ENCODE measurements at places on chromosomes 2 and 18.

DNA sequence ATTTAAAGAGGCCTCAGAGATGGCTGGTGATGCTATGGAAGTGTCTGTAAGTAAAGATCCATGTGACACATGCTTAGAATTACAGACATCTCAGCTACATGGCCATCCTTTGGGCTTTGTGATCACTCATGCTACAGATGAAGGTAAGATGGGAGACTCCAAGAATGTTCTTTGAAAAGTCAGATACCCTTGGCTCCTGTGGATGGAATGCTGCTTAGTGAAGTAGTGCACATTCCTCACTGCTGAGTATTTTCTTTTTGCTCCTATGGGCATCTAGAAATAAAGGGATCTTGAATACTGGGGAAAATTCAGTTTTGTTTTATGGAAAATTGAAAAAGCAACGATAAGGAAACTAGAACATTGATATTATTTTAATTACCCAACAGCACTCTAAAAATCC, 55.2 kb upstream of the REV1 start:
- H3K4me3 ChIP-seq = no peak overlapping the region
- DNase-seq = no peak
- H3K27ac ChIP-seq = no peak overlapping the region
- no peaks in the 10 kb centered on the region for H3K36me3 ChIP-seq

DNA sequence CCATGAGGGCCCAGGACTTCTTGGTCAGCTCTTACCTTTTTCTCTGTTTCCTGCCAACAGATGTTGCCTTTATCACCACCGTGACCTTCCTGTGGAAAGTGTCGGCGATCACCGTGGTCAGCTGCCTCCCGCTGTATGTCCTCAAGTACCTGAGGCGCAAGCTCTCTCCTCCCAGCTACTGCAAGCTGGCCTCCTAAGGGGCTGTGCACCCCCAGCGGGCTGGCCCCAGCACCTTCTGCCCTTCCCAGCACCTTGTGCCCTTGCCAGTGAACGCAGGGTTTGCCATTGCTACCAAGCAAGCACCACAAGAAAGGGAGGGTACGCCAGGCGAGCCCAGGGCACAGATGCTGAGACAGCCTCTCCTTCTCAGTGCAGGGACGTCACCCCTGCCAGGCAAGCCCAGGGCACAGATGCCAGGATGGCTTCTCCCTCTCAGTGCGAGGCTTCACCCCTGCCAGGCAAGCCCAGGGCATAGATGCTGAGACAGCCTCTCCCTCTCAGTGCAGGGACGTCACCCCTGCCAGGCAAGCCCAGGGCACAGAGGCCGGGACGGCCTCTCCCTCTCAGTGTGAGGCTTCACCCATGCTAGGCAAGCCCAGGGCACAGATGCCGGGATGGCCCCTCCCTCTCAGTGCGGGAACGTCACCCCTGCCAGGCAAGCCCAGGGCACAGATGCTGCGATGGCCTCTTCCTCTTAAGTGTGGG, 18.4 kb upstream of the NFATC1 start:
- H3K36me3 ChIP-seq = no peaks in the 10 kb centered on the region
- no peaks in the 10 kb centered on the region for H3K27me3 ChIP-seq
- peaks cover 2% of the 10 kb centered on the region for H3K4me1 ChIP-seq
- no peak for DNase-seq
- H3K27ac ChIP-seq = no peak overlapping the region
- H3K4me3 ChIP-seq = no peak overlapping the region

DNA sequence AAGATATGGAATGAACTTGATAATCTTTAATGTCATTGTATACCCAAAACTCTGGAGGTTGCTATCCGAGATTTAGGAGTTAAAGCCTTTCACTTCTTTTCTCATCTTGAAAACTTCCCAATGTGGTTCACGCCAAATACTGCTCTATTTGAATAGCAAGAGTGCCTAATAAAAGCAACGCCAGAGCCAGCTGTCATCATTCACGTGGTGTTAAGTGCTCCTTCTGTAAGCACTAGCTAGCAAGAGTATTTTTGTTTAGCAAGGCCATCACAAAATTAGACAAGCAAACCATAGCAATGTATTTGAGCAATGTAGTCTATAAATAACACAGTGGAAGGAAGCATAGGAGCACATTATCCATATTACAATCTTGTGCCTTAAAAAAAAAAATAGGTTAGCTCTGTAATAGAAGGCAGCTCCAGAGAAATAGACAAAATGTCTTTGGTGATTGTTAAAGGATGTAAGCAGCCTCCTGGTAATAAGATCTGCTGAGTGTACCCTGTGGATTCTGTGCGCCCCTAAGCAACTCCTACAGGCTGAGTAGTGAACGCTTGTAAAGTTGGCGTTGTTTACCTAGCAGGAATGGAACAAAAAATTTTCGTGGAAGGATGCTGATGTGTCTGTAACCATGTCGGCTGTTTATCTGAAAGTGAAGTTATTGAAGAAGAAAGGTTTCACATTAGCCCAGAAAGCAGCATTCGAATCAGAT, 518.0 kb downstream of the CNTNAP5 start:
- DNase-seq = no peak
- no peaks in the 10 kb centered on the region for H3K4me1 ChIP-seq
- H3K36me3 ChIP-seq = no peaks in the 10 kb centered on the region
- H3K4me3 ChIP-seq = no peak overlapping the region

GRCh38 chr2:61604433-61604832, 66.3 kb upstream of the XPO1 start:
- no peaks in the 10 kb centered on the region for H3K27me3 ChIP-seq
- H3K4me3 ChIP-seq = no peak overlapping the region
- H3K36me3 ChIP-seq = no peaks in the 10 kb centered on the region
- no peak overlapping the region for H3K27ac ChIP-seq

DNA sequence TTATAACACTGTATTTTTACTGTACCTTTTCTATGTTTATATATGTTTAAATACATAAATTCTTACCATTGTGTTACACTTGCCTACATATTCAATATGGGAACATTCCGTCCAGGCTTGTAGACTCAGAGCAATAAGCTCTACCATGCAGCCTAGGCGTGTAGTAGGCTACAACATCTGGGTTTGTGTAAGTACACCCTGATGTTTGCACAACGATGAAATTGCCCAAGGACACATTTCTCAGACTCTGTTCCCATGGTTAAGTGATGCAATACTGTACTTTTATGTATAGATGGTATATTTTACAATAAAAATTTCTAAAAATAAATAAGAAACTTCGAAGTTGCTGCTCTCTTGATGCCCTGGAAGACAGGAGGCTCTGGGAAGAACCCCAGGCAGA, 38.4 kb downstream of the YPEL5 start:
- H3K4me3 ChIP-seq = no peak overlapping the region
- no peaks in the 10 kb centered on the region for H3K4me1 ChIP-seq
- H3K27me3 ChIP-seq = no peaks in the 10 kb centered on the region
- no peak for DNase-seq

DNA sequence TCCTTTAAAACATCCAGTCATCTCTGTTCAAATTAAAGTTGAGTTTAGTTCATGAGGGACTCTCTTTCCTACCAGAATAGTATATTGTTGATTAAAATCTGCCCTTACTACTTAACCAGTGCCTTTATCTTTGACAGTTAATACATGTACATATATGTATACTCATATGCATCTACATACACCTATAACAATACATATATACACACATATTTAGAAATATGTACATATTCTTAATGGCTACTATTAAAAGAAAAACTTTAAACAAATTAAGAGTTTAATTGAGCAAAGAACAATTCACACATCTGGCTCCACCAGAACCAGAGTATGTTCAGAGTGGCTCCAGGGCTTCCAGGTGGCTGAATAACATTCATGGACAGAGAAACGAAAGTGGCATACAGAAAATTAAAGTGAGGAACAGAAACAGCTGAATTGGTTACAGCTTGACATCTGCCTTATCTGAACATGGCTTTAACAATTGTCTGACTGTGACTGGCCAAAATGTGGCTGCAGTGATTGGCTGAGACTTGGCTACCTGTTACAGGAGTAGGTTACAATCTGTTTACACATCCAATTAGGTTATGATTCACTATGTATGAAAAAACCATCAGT, 38.8 kb downstream of the ZNF519 start:
- no peaks in the 10 kb centered on the region for H3K27me3 ChIP-seq
- H3K27ac ChIP-seq = no peak overlapping the region
- no peak for DNase-seq

GRCh38 chr2:45167920-45168629, 158.8 kb upstream of the SIX2 start:
- H3K27me3 ChIP-seq = no peaks in the 10 kb centered on the region
- H3K27ac ChIP-seq = no peak overlapping the region
- peak overlapping the region; percentile 29 for H3K4me3 ChIP-seq
- H3K36me3 ChIP-seq = no peaks in the 10 kb centered on the region
- peaks cover 4% of the 10 kb centered on the region for H3K4me1 ChIP-seq
- no peak for DNase-seq

DNA sequence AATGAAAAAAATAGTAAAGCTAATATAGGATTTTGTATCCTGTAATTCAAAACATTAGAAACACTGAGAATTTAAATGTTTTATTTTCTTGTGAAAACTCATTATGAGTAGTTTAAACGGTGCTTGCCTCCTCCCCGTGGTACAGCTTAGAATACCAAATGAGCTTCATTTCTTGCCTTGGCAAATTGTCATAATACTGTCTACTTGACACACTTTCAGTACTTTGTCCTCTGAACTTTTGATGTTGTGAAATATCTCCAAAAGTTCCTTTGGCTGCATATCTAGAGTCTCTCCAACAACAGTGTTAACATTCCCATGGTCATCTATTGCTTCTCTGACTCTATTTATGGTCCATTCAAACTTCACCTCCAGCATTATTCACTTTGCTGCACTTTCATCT, 61.9 kb upstream of the EPB41L5 start:
- no peaks in the 10 kb centered on the region for H3K4me1 ChIP-seq
- no peak overlapping the region for H3K27ac ChIP-seq
- no peak for DNase-seq
- H3K27me3 ChIP-seq = no peaks in the 10 kb centered on the region

GRCh38 chr18:32358529-32358928, 112.2 kb downstream of the GAREM1 start:
- H3K27ac ChIP-seq = no peak overlapping the region
- no peaks in the 10 kb centered on the region for H3K4me1 ChIP-seq
- H3K4me3 ChIP-seq = no peak overlapping the region
- DNase-seq = no peak

DNA sequence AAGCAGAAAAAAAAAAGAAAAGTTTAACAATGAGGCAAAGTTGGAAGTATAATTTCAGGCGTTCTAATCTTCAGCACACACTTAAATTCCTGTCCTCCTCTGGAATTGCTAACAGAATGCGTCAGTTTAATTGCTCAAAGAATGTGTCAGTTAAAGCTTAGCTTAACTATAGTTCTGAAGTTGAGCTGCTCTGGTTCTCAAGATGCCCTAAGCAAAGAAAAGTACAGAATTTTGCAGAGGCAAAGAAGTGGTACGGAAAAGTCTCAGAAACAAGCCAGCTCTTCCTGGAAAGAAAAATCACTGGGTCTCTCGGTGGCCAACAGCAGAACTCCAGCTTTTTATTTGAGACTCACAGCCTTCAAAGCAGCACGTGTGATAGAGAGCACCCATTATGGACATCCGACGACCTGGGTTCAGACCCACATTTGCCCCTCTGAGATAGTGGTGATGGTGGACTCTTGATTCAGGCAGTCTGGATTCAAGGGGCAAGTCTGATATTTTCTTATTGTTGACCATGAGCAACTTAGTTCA, 22.2 kb upstream of the MYO3B start:
- H3K4me3 ChIP-seq = no peak overlapping the region
- no peak overlapping the region for H3K27ac ChIP-seq
- H3K27me3 ChIP-seq = no peaks in the 10 kb centered on the region
- H3K36me3 ChIP-seq = no peaks in the 10 kb centered on the region
- H3K4me1 ChIP-seq = no peaks in the 10 kb centered on the region

DNA sequence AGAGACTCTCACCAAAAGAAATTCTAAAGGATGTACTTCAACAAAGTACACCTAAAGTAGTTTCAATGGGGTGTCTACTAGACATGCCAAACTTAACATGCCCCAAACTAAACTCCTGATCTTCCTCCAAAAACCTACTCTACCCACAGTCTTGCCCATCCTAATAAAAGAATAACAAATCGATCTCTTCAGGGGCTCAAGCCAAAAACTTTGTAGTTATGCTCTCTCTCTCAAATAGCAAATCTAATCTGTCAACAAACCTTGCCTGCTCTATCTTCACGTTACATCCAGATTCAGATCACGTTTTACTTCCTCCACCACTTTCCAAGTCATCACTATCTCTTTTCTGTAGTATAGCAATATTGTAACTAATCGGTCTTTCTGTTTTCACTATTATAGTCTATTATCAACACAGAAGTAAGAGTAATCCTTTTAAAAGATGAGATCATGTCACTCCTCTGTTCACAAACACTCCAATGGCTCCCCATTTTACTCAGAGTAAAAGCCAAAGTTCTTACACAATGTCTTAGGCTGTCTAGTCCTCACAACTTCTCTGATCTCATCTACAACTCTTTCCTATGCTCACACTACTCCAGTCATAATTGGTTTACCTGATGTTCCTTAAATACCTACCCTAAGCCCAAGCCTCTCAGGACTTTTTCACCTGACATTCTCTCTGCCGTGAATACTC, 79.9 kb downstream of the THADA start:
- DNase-seq = no peak
- peaks cover 18% of the 10 kb centered on the region for H3K4me1 ChIP-seq
- peak overlapping the region; percentile 71 for H3K27ac ChIP-seq
- no peak overlapping the region for H3K4me3 ChIP-seq

DNA sequence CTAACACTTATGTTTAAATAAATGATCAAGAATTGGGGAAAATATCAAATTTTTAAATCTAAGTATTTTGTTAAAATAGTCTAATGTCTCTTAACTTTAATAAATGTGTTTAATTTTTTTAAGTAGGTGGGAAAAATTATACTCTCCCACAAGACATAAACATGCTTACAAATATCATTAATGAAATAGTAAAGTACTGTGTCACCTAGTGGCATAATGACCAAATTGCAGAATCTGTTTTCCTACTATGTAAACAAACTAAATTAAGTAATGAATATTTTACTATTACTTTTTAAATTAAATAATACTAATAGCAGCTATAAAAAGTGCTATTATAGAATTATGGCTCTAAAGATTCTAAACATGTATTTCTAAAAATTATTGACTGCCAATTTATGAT, 52.0 kb upstream of the CHAC2 start:
- no peak for DNase-seq
- no peak overlapping the region for H3K4me3 ChIP-seq
- no peaks in the 10 kb centered on the region for H3K36me3 ChIP-seq
- H3K27me3 ChIP-seq = no peaks in the 10 kb centered on the region
- no peak overlapping the region for H3K27ac ChIP-seq
- no peaks in the 10 kb centered on the region for H3K4me1 ChIP-seq

GRCh38 chr2:135531231-135532197, at the start of gene R3HDM1:
Gene R3HDM1 (plus strand): TSS chr2:135531484. CDS start chr2:135604846, 73,362 bp downstream.
- peak within 1 kb of the TSS; percentile 88 for H3K27ac ChIP-seq
- H3K4me1 ChIP-seq = peaks cover 4% of the 10 kb centered on the region
- H3K36me3 ChIP-seq = no peaks in the 10 kb centered on the region
- H3K4me3 ChIP-seq = peak within 1 kb of the TSS; percentile 74
- peak; percentile 96 for DNase-seq
- H3K27me3 ChIP-seq = no peaks in the 10 kb centered on the region

DNA sequence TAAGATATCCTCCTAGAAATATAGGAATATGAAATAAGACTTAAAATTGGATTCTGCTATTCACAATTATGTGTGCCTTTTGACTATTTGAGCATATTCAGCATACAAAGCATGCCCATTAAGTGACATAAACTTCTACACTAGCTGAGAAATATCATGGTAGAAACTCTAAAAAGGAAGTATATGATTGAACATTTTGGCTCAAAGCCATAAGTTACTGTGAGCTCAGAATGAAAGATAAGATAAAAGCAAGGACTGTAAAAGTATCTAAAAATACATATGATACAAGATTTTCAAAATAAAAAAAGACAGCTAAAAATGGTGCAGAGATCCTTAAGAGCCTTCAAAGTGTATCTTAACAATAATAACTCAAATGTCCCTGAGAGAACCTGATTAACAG, 340.5 kb upstream of the SLC39A10 start:
- no peaks in the 10 kb centered on the region for H3K4me1 ChIP-seq
- H3K36me3 ChIP-seq = no peaks in the 10 kb centered on the region
- no peak for DNase-seq
- no peak overlapping the region for H3K27ac ChIP-seq
